Hippocampal formation (tissue), 2 donors: ENCODE measurements at places on chromosomes 5 and 9.

GRCh38 chr5:150323092-150323491, 20.4 kb upstream of the ARSI start:
- DNase-seq, result no peak

GRCh38 chr9:75798505-75798904, 92.0 kb upstream of the PCSK5 start:
- no peak for DNase-seq

- no peak for DNase-seq
Observed at GRCh38 chr5:127936439-127936972, 147.1 kb upstream of the SLC12A2 start.

- DNase-seq, result no peak
Observed at GRCh38 chr9:133874060-133874657, 118.0 kb downstream of the VAV2 start.

- DNase-seq, result no peak
Observed at GRCh38 chr5:75678155-75678554, 39.1 kb downstream of the POC5 start.

- DNase-seq, result no peak
Observed at GRCh38 chr9:91001146-91001611, 199.6 kb downstream of the SYK start.

DNA sequence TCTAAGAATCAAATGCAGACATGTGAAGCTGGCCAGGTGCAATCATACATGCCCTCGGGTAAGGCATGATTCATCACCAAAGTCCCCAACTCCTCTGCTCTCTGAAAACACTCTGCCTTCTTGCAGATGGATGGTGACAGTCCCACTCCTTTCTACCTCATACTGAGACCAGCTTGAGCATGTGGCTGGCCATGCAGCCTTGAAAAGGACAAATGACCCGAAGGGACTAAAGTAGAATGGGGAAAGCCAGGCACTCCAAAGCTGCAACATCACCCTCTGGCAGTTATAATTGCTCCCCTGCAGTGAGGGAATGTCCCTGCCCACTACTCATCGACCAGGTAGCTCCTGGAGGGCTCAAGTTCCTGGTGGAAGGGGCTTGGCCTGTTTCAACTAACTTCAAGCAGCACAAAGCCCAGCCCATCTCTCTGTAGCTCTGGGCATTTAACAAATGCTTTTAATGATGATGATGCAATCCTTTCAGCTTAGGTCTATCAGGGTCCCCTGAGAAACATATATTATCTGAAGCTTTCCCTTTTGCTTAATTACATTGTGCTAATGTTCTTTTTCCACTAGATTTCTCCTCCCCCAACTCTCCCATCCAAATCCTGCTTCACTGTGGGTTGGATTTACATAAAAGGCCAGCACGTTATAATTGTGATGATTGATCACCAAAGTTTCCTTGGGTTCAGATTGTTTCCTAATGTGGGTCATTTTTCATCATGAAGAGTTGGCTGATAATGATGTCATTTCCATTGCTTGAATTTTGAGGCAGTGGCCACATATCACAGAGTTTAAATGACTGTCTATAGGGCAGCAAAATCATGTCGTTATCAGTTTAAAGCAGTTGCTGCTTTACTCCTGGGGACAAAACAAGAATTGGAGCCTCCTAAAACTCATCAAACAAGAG, 436.5 kb upstream of the SLC30A5 start:
- DNase-seq, result no peak

DNA sequence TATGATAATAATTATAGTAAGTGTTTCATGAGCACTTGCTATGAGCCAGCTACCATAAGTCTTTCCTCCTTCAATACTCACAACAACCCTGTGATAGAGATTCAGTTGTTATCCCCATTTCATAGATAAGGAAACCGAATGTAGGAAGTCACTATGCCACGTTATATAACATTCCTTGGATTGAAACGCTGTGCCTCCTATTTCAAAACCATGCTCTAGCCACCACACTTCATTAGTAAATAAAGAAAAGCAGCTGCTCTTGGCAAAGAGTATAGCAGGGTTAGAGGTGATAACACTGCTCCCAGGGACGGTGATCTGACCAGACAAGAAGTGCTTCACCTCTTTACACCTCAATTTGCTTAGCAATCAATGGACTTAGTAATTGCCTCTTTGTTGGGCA, 5.5 kb downstream of the ADAMTS12 start:
- DNase-seq, result no peak

- no peak for DNase-seq
Observed at GRCh38 chr5:151880324-151880723, 44.3 kb downstream of the GLRA1 start.

- no peak for DNase-seq
Observed at GRCh38 chr9:28453918-28454317, 880.6 kb upstream of the C9orf72 start.

DNA sequence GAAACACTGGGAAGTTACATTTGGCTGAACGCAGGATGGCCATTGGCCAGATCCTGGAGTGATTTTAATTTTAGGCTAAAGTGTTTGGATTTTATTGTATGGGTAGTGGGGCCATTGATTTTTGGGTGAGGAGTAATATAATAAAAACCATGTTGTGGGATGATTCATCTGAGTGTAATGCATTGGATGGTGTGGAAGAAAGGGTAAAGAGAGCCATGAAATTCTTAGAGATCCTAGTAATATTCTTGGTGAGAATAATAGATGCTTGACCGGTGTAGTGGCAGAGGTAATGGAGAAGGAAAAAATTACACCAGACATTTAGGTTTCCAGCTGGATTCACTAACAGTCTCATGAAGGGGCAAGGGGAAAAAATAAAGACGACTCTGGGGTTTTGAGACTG, 158.1 kb downstream of the NPR3 start:
- DNase-seq, result no peak

DNA sequence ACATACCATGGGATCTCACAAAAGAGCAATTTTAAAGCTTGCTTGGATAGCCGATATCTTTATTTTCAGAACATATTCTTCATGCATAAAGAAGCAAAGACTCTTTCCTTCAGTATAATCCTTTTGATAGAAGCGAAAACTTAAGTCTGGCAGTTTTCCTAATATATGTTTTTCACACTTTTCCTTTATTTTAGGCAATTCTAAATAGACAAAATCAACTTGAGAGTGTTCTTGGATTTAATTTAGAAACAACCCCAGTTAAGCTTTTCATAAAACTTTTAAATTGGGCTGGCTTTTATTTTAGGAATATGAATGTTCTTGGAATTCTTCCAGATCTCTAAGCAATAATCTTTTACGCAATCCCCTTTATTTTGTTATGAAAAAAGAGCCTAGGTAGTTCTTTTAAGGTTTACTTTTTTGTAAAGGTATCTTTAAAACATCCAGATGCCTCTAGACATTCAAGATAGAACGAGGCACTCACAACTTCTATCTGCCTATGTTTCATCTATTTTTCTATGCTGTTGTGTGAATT, 51.5 kb upstream of the HSPB3 start:
- no peak for DNase-seq

DNA sequence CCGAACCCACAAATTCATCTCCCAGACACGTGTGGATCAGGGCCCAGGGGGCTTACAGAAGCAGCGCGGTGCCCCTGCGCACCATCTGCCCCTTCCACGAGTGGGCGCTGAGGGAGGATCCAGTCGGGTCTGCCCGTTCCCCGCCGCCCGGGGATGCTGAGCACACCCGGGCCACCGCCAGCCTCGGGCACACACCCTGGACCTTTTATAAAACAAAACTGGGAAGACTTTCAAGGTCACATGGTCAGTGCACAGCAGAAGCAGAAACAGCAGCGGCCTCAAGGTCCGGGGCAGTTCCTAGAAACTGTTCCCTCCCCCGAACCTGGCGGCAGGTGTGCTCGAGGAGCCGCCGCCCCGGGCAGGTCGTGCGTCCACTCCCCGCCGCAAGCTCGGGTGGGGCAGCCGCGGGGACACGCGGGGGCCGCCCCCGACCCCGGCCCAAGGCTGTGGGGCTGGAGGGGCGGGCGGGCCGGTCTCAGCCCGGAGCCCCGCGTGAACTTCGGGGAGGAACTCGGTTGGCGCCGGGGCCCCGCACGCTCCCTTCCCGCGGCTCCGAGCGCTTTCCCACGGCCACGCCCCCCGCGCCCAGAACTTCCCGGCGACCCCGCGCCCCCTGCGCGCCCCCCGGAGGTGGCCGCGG, 633 bp upstream of the PPP1R26 start:
- peak; percentile 39 for DNase-seq

GRCh38 chr9:21854594-21854993, 52.2 kb downstream of the MTAP start:
- DNase-seq, result no peak

DNA sequence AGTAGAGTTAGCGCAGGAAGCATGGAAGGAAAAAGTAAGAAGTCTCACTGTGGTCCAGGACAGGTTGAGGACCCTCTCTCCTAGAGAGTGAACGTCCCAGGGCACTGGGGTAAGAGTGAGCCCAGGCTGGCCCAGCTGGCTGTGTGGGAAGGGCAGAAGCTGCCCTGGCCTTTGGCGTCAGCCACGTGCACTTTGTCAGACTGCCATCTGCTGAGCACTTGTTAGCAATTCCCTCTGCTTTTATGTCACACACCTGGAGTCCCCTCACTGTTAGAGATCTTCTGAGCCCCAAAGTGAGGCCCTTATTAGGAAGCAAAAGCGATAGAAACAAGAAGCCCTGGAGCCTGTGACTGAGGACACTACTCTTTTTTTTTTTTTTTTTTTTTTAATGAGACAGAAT, 79.1 kb downstream of the UGCG start:
- no peak for DNase-seq

DNA sequence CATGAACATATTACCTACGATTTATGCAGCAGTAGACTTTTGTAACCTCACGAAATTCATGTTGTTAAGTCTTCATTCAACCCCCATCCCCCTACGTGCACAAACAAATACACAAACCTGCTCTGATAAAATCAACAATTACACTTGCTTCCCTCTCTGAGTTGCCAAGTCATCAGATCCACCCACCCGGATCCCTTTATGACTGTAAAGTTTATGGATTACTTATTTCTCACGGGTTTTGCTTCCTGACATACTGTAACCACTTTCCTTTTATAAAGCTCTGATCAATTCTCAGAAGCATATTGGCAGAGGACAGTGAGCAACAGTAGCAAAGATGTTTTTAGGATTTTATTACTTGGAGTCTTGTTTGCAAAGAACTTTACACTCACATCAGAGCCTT, 70.5 kb downstream of the MLLT3 start:
- no peak for DNase-seq

GRCh38 chr5:76947082-76947503, 5.8 kb upstream of the CRHBP start:
- no peak for DNase-seq

DNA sequence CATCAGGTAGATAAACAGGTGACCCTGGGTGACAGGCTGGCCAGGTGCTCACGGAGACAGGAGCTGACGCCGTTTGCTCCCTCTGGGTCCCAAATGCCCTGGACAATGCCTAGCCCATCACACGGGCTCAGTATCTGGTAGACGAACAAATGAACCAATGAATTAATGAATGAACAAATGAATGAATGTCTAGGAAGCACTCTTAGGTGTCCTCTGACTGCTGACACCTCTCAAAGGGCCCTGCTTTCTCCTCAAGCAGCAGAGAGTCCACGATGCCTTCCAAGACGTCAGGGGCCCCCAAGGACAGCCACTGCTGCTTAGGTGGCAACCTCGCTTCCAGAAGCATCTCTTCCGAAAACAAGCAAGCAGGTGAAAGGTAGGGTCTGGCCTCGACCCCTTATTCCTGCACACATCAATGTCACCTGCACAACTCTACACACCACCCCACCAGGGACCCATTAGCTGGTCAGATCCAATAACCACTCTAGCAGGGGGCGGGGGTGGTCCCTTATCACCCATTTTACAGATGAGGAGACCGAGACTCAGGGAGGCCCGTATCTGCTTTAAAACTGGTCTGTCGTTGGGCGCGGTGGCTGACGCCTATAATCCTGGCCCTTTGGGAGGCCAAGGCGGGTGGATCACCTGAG, 45.2 kb downstream of the VAV2 start:
- DNase-seq, result no peak

DNA sequence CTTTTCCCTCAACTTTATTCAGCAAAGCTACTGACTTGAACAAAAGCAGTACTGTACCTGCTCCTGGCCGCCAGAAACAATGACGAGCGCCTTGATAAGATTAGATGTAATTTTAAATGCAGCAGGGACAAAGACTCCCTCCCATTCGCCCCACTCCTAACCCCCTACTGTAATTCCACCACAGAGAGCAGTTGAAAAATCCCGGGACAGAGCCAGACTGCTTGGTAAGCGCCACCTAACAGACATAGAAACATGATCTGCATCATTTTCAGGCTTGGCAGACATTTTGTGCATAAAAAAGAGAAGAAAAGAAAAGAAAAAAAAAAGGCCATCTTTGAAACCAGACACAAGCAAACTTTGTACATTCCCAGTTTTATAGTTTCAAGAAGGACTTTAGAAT, 81.9 kb downstream of the ISL1 start:
- DNase-seq, result no peak

- peak; percentile 85 for DNase-seq
Observed at GRCh38 chr9:136345281-136346156, 18.0 kb downstream of the DNLZ start.

DNA sequence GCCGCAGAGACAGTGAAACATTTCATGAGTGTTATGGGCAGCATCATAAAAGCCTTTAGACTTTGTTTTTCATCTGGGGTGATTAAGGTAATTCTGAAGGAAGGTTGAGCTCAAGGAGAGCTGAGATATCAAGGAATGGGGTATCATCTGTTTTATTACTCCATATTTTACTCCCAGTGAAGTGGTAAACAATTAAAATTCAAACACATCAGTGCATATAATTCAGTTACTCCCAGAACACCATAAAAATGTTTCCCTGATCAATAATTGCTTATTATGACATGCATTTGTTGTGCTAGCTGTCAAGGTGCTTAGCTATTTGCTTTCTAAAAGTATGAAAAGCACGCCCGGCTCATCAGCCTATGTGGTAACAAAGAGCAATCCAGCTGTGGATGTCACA, 81.7 kb downstream of the DOCK8 start:
- DNase-seq, result no peak

DNA sequence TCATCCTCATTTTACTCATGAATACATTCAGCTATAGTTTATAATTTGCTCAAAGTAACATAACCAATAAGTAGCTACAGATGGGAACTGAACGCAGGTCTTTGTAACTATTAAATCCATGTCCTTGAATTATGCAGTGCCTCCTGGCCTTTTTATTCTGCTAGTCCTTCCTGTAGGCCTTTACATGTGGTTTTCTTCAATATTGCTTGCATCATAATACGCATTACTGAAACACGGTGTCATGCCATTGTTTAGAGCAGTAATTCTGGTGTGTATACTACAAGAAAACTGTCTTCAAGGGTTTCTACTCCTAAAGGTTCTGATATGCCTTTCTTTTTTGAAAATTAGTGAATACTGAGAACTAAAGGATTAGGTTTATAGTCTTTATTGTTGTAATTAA, 20.7 kb downstream of the CWC27 start:
- no peak for DNase-seq
